ENCODE measurements at places on chromosomes 13 and 19.
A peak's percentile ranks its signal among the peaks of the same experiment; 100 is the strongest.

GRCh38 chr13:73131247-73131646 is 72.4 kb downstream of the KLF5 start:
- DNase-seq: no peak

GRCh38 chr13:72463561-72463960 is 263.9 kb downstream of the MZT1 start:
- DNase-seq: peak; percentile 81

DNA sequence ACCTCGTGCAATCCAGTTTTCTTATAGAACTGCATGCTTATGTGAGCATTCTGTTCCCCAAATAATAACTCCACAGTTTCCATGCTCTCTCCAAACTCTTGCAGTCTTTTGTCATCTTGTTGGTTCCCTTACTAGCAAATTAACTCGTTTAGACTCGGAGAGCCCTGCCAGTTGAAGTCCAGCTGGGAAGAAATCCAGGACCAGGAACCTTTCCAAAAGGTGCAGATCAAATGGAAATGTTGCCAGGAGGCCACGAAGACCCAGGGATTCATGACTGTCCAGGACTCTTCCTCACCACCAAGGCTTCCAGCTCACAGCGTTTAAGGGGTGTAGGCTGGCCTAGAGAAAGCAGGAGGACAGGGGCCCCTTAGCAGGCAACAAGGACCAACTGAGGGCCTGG is 2.1 kb upstream of the TDRD12 start:
- DNase-seq: no peak

GRCh38 chr13:98333486-98333885 is 156.4 kb upstream of the RNF113B start:
- DNase-seq: no peak

GRCh38 chr13:31063772-31064171 is 97.9 kb downstream of the HSPH1 start:
- DNase-seq: no peak

GRCh38 chr13:79678100-79678499 is 197.1 kb downstream of the NDFIP2 start:
- DNase-seq: no peak

DNA sequence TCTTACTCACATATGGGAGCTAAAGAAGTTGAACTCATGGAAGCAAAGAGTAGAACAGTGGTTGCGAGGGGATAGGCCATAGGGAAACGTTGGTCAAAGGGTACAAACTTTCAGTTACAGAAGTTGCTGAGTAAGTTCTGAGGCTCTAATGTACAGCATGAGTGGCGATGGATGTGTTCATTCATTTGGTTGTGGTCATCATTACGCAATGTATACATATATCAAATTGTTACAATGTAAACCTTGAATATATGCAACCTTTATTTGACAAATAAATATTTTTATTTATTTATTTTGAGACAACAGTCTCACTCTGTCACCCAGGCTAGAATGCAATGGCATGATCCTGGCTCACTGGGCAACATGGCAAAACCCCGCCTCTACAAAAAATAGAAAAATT is 38.7 kb downstream of the ZIC5 start:
- no peak for DNase-seq

GRCh38 chr13:21025539-21025938 is 35.8 kb downstream of the LATS2 start:
- no peak for DNase-seq

- DNase-seq: no peak
Measured at GRCh38 chr19:37954421-37954874, 47.4 kb downstream of the SIPA1L3 start.

DNA sequence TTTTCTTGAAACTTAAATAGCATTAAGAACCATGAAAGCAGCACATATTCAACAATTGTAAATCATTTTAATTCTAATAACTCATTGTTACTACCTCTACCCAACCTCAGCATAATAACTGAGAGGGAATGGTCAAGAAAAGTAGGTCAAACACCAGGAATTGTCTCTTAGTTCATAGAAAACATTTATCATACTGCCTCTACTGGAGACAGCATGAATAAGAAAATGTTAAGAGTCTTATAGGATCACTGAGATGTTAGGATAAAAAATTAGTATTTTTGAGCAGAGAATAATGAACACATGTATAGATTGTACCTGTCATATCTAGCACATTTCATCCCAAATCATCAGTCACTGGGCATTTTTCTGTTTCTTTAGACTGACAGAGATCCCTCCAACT is 515.3 kb downstream of the PCDH9 start:
- no peak for DNase-seq

DNA sequence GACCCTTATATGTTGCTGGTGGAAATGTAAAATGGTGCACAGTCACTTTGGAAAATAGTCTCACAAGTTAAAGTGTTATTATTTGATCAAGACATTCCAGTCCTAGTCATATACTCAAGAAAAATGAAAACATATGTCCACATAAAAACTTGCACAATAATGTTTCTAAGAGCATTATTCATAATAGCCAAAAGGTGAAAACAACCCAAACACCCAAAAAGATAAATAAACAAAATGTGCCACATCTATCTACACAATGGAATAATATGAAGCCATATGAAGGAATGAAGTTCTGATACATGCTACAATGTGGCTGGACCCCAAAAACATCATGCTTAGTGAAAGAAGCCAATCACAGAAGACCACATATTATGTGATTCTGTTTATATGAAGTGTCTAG is 14.4 kb upstream of the AKAP8 start:
- DNase-seq: no peak

DNA sequence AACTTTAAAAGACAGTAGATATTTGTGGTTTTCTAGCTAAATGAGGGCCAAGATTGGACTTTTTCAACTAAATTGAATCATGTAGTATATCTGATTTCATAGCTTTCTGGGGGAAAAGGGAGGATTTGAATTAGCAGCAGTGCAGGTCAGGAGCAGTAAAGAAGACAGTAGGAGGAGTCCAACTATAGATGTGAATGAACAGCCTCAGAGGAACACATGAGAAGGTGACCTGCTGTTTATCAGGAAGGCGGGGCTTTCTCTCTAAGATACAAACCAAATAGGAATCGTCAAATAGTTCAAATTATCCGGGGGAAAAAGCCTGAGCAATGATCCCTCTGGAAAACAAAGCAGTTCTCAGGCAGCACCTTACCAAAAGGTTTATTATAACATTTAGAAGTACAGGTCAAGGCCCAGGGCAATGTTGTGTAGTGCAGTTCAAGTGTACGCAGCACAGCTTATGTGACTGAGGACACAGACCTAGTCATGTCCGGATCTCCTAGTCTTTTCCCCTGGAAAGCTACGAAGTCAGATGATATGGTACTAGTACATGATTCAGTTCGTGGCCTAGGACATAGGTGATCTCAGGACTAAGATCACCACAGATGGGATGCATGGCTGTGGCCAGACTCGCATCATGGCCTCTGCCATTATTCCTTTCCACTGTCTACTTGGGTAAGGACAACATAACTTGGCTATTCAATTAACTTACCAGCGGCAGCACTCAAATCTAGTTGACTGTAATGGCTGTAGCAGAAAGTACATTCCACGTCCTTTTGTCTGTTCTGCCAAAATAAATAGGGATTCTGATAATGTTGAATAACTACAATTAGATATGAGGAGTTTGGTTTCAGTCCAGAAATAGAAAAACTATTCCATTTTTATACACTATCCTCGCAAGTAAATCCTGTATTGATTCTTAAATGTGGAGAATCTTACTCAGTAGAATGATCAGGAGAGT is 40.3 kb downstream of the MPHOSPH8 start:
- DNase-seq: no peak

Measured in retinal pigment epithelial cell (primary cell).